NCI-H1417 (cell line): ENCODE measurements at places on chromosomes 1 and 21.
A peak's percentile ranks its signal among the peaks of the same experiment; 100 is the strongest.

DNA sequence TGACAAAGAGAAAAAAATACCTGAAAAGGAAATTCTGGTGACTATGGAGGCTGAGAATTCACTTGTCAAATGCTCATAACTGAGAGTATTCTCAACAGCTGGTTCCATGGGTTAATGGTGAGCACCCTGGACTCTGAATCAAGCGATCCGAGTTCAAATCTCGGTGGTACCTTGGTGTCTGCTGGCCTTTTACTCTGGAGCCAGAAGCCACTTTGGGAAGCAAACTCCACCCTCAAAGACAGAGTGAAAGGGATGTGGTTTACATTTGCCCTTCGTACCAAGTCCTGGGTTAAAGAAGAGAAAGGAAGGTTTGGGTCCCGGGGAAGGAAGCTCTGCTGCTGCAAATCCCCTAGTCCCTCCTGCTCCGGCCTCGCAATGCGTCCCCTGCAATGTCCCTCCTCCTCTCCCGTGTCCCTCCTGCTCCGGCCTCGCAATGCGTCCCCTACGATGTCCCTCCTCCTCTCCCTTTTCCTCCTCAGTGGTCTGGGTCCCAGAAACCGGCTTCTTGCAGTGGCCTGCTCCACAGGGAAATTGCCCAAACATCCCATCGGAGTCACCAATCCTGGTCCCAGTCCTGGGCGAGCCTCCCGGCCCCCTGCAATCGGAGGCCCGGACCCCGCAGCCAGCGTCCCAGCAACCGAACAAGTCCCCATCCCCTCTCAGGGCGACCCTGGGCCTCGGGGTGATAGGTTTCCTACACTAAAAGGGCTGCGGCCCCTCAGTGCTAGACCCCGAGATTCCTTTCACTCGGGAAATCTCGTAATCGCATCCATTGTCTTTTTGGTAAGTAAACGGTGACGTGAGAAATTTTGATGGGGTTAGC is 129.4 kb downstream of the PPIAL4G start:
- no peak for DNase-seq

GRCh38 chr1:221563476-221563921 is 178.4 kb downstream of the DUSP10 start:
- no peak for DNase-seq

- peak; percentile 81 for DNase-seq
Observed at GRCh38 chr1:241250465-241250864, 106.5 kb downstream of the RGS7 start.

DNA sequence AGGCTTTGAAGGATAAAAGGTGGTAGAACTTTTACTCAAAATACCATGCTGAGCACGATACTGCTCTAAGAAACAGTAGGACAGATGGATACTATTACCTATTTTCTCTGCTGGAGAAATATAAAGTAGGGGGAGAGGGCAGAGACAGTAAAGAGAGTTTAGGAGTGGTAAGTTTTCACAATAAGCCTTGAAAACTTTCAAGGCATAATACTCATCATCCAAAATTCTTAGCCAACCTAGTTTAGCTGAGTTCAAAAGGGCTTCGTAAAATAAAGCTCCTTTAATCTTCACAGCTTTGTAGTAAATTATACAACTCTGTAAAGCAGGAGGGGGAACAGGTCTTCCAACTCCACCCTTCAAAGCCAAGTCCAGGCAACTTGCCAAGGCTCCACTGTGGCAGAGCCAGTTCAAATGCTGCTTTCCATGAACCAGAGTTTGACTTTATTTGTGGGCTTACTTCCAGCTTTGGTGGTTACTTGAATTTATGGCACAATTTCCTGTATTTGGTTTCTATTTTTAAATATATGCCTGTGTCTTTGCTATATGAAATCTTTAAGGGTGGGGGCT is 15.5 kb downstream of the TEX38 start:
- DNase-seq = no peak

DNA sequence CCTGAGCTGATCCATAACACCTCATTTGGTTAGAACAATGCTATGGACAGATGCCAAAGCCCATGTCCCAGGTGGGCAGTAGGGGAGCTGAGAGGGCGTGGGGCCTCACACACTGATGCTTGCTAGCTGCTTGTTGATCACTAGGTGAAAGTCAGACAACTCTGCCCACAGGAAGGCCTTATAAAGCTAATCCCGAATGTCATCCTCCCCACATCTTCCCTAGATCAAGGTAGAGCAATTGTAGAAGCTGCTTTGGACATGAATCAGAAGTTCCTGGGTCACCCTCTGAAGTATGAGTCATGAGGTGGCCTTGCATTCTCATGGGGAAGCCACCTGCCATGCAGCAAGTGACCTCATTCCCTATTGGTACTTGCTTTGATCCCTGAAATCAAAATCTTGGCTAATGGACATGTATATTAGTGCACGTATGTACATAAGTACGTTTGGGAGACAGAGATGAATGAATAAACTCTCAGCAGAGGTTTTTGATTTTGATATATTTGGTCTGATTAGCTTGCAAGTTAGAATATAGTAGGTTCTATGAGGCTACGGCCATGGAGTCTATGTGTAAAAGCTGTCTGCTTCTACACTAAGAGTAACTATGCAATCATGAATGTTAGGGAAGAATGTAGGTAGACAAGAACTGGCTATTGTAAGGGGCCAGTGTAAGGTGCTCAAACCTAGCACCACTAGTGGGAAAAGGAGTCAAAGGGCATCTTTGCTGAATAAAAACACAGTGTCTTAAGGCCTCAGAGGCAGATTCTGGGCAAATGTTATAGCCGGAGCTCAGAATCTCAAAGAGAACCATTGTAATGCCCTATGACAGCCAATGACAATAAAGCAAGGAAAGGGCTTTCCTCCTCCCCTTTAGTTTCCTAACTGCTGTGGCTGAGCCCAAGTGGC is 52.6 kb downstream of the ABCA4 start:
- DNase-seq = no peak

DNA sequence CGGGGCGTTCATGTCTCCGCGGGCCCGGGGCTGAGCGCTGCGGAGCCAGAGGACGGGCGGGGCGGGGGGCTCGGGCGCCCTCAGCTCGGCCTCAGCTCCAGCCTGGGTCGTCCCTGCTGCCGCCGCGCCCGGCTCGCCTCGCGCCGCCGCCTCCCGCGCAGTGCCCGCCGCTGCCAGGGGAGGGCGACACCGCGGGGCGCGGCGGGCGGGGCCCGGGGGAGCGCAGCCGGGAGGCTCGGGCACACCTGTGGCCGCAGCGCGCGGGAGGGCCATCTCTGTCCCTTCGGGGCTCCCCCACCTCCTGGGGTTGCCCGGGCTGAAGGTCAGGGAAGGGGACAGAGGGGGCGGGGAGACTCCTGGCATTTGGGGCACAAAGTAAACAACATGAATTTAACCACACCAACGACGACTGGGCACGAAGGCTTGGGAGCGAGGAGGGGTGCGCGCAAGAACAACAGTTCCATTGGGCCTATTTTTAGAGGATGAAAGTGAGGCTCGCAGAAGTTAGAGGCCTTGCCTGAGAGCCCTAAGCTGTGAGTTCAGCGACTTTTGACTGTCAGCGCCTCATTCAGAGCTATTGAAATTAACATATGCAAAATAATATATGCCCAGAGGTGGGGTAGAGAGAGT is at the start of gene FAM131C:
Gene FAM131C (minus strand): TSS at position 162 of the 630 bp plus-strand sequence. CDS start 209 bp downstream, outside the sequence.
- peak; percentile 52 for DNase-seq

- no peak for DNase-seq
Observed at GRCh38 chr1:207798847-207799246, 47.0 kb downstream of the CD46 start.

DNA sequence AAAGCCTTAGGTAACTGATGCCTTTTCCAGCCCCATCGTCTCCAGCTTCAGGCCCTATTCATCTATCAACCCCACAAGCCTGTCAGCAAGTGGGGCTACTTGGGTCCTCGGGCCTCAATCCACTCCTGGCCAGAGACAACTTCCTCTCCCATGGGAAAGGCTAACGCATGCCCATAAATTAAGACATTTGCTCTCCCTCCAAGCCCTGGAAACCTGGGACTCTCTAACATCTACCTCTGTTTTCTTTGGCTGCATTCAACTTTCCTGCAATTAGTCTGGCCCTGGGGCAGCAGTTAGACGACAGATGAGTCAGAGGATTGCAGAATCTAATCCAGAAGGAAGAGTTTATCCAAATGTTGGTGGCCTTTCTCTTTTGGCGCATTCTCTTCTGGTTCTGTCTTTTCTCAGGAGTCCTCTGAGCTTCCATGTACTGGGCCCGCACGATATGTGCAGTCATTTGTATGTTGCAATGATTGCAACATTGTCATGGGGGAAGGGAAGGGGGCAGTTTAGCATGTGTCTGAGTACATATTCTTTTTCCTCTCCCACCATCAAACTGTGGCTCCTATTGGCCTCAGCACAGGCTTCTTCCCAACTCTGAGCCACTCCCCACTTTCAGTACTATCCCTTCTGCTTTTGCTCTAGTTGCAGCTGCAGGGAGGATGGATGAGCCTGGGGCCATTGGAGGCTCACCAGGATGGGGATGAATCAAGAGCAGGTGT is 54.4 kb downstream of the NAV1 start:
- DNase-seq = peak; percentile 26

- no peak for DNase-seq
Observed at GRCh38 chr1:34369701-34370455, 193.2 kb downstream of the C1orf94 start.

GRCh38 chr21:27277110-27277509 is 310.2 kb upstream of the ADAMTS5 start:
- DNase-seq = no peak

GRCh38 chr1:48810740-48811139 is 34.0 kb upstream of the BEND5 start:
- no peak for DNase-seq

DNA sequence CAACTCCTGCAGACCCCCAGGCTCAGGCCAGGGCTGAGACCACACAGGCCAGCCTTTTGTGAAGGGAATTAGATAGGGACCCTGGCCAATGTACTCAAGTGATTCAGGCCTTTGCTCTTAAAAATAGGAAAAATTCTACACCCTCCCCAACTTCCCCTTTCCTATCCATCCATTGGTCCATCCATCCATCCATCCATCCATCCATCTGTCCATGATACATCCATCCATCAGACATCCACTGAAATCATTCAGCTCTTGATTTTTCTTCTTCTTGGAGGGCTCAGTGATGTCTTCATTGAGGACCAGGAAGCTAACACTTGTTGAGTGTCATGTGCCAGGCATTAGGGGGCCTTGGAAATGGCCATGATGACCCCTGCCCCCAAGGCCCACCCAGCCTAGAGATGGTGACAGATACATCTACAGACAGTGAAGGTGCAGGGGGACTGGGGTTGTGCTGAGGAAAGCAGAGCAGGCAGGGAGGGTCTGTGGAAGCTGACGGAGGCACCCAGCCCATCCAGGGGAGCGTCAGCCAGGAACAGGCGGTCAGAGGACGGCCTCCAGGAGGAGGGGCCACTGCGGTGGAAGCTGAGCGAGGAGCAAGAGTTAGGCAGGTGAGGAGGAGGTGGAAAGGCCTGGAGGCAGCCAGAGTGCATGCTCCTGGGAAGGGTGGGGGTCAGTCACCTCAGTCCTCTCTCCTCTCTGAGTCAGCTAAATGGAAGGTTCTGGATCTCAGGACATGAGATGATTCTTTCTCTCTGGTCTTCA is 81.9 kb downstream of the EPHB2 start:
- DNase-seq = no peak

DNA sequence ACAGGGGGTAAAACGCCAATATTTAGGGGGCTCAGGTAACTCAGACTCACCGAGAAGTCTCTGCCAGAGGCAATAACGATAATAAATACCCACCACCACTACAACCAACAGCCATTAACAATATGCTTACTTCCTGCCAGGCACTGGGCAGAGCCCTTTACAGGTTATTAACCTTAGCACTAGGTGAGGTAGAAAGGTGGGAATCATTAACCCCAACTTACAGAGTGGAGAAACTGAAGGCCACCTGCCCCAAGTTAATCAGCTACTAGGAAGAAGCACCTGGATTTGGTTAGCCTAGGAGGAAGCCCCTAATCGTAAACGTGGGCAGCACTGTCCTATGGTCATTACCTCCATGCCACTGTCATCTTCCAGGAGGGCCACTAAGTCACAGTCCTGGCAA is 110.0 kb downstream of the UBR4 start:
- DNase-seq = no peak

DNA sequence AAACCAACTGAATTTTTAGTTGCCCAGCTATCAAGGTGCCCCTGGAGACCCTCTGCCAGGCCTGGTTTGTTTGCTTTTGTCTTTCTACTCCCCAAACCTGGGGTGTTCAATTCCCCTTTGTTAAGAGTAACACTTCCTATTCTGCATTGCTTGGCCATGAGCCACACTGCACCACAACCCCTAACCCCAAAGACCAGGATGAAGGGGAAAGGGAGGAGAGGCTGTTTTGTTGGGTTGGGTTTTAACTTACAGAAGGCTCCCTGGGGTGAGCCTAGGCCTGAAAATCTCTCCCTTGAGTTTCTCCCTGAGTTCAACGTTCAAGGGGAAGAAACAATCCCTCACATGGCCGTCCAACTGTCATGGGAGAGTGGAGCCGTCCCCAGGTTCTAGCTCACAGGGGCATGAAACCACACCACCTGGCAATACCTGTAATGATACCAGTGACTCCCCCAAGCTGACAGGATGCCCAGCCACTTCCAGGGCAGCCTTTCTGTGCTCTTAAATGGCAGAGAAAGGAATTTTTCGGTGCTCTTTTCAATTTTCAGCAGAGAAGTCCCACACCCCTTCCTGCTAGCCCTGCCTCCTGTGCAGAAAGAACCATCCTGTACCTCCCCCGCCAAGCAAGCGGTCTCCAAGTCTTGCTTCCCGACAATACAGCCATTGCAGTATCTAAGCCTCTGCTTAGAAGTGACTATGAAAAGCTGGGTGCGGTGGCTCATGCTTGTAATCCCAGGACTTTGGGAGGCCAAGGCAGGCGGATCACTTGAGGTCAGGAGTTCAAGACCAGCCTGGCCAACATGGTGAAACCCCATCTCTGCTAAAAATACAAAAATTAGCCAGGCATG is 14.9 kb downstream of the SLC45A3 start:
- DNase-seq = peak; percentile 33

GRCh38 chr1:59212706-59213105 is 84.2 kb upstream of the FGGY start:
- no peak for DNase-seq

- peak; percentile 90 for DNase-seq
Observed at GRCh38 chr1:234544087-234544579, 65.2 kb upstream of the TARBP1 start.

- DNase-seq = no peak
Observed at GRCh38 chr1:18413541-18414305, 67.0 kb upstream of the KLHDC7A start.

GRCh38 chr21:46154955-46155513 is 345 bp downstream of the FTCD start:
- DNase-seq = no peak
